Astrocyte (in vitro differentiated cells and primary cell): ENCODE measurements at places on chromosomes 11 and 22. TPM values are rescaled to one million over a fixed set of nuclear protein-coding genes. Genes with fewer than 3 reads are reported as not detected.

DNA sequence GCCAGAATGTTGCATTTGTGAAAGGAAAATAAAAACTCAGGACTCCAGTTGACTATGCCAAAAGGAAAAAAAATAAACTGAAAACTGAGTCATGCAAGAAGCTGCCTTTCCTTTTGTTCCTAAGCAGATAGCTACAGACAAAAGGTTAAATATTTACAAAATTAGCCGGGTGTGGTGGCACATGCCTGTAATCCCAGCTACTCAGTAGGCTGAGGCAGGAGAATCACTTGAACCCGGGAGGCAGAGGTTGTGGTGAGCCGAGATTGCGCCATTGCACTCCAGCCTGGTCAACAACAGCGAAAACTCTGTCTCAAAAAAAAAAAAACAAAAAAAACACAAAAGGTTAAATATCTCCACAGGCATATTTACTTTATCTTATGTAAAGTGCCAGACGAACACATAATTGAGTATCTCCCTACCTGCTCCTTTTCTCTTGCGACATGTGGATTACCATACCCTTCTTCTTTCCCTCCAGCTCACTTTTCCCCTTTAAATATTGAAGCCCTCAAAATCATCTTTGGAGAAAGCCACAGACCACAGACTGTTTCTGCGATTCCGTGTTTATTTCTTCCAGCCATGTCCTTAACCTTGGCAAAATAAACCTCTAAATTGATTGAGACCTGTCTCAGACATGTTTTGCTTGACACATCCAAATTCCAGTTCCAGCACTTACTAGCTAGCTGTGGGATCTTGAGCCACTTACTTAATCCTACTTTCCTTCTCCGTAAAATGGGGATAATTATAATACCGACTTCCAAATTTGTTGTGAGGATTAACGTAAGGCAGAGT is 2.3 kb upstream of the SMPD1 start:
- peak; percentile 36 for DNase-seq

DNA sequence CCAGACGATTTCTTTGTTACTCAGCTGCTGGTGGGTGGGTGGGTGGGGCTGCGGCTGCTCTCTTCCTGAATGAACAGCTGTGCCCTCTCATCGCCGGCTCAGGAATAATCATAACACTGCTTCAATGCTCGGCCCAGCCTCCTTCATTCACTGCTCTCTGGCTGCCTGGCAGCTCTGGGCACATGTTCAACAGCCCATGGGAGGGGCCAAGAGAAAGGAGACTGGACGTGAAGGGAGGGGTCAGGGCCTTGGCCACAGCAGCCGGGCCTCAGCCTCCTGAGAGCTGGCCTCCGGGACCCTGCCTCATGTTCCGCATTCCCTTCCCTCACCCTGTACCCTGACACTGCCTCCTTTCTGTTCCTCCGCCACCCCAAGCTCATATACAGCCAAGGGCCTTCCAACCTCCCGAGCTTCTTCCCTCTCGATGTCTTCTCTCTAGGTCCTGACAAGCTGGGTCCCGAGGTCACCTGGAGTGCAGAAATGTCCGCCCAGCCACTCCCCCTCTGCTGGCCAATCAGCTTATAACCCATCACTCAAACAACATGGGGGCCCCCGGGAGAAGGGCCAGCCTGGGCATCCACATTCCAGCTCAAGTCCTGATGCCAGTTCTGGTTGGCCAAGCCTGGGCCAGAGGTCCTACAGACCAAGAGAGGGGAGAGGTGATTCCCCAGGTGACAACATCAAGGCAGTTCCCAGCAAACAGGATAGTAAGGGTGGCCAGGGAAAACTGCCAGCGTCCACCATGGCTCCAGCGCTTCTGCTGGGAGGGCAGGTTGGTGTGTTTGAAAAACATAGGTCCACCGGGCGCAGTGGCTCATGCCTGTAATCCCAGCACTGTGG is 3.2 kb upstream of the CSDC2 start:
- peak; percentile 86 for DNase-seq

DNA sequence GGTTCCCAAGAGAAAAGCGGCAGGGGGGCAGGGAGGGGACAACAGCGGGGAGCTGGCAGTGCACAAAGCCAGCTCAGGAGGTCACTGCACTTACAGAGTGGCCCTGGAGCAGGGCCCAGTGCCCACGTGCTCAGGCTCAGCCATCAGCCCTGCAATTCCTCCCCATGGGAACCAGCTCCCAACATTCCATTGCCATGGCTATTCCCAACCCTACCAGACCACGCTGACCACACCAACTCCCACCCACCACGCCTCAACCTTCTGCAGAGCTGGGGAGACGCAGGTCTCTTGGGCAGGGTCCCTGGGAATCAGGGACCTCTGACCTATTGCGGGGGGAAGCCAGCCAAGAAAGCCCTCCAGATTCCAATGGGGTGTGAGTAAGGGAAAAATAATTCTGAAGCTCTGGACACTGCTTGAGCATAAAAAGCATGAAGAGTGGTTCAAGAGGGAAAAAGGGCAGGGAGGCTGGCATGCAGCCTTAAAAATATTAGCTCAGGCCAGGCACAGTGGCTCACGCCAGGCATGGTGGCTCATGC is 38.3 kb upstream of the TFIP11 start:
- DNase-seq = peak; percentile 99

DNA sequence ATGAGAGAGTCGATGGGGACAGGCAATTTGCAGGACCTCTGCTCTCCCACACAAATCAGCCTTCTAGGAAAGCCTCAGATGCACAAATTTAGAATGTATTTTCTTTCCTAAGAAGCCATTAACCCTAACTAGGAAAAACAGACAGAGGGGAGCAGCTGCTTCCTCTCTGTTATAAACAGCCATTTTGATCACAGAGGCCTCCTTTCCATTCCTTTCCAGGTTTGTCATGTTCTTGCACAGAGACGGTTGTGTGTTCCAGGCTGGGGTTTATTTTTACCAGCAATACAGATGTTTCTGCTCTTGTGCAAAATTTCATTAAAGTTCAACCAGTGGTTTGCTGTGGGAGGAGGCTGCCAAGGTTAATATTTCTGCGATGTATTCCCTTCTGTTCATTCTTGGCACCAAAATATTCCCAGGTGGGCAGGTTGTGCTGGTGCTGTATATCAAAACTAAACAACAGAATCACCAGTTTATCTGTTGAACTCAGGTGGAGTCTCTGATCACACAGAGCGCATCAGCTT is 90.2 kb downstream of the NAV2 start:
- no peak for DNase-seq

DNA sequence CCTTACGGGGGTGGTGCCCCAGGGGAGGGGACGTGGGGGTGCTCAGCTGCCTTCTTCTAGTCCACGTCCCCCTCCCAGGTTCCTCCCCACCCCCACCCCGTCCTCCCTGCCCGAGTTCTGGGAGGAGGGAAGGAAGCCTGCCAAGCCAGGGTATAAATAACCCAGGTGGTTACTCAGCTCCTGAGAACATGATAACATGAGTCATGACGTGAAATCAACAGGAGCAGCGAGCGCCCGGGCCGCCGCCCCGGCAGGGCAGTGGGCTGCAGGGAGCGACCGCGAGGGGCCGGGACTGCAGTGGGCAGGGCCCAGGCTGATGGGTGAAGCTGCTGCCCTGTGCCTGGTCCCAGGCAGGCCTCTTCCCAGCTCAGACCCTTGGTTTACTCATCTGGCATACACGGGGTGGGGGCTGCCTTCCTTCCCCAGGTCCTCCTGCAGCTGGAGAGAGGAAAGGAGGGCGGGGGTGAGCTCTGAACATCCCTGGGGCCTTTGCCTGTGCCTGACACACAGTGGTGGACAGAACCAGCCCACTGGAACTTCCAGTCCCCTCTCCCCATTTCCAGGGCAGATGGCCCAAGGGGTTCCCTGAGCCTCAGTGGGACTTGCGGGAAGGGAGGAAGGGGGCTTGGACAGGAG is 8.8 kb upstream of the PDGFB start:
- peak; percentile 81 for DNase-seq

GRCh38 chr11:10503221-10503620 is 37.8 kb downstream of the RNF141 start:
- DNase-seq = no peak

GRCh38 chr11:70788248-70789022 is 390.1 kb downstream of the CTTN start:
- DNase-seq = peak; percentile 88

DNA sequence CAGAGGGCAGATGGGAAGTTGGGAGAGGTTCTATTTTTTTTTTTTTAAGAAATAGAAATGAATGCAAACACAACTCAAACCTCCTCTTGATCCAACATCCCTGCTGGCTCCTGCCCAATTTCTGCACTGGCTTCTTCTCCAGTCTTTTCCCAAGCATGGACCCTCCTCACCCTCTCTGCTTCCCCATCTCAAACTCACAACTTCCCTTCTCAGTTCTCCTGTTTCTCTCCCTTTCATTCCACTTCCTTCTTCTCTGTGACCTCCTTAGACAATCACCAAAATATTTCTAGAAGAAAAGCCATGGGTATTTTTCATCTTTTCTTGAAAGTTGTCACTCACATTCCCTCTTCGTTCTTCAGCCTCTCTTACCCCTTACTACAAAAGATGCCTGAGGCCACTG is 85.2 kb upstream of the VPREB1 start:
- DNase-seq = no peak

The GRK2 gene
- total RNA-seq = 27.2 and 34.0 TPM in 2 replicates

The NFAM1 gene
- 0.07 and 0.17 TPM in 2 replicates for total RNA-seq

The CADM1 gene
- 414 and 491 TPM in 2 replicates for total RNA-seq

The CARNS1 gene
- 0.10 and 0.23 TPM in 2 replicates for total RNA-seq

The MISFA gene
- 2.7 and 2.9 TPM in 2 replicates for total RNA-seq
